ENCODE measurements at places on chromosomes 2 and 18.

GRCh38 chr18:45566025-45566740 lies 49.1 kb upstream of the SLC14A2 start:
- no peaks in the 10 kb centered on the region for H3K27me3 ChIP-seq
- H3K36me3 ChIP-seq = no peaks in the 10 kb centered on the region
- H3K4me3 ChIP-seq = no peak overlapping the region

GRCh38 chr2:183666031-183666430 lies 541.8 kb downstream of the NUP35 start:
- H3K27ac ChIP-seq = no peak overlapping the region
- H3K4me1 ChIP-seq = no peaks in the 10 kb centered on the region
- DNase-seq = no peak

DNA sequence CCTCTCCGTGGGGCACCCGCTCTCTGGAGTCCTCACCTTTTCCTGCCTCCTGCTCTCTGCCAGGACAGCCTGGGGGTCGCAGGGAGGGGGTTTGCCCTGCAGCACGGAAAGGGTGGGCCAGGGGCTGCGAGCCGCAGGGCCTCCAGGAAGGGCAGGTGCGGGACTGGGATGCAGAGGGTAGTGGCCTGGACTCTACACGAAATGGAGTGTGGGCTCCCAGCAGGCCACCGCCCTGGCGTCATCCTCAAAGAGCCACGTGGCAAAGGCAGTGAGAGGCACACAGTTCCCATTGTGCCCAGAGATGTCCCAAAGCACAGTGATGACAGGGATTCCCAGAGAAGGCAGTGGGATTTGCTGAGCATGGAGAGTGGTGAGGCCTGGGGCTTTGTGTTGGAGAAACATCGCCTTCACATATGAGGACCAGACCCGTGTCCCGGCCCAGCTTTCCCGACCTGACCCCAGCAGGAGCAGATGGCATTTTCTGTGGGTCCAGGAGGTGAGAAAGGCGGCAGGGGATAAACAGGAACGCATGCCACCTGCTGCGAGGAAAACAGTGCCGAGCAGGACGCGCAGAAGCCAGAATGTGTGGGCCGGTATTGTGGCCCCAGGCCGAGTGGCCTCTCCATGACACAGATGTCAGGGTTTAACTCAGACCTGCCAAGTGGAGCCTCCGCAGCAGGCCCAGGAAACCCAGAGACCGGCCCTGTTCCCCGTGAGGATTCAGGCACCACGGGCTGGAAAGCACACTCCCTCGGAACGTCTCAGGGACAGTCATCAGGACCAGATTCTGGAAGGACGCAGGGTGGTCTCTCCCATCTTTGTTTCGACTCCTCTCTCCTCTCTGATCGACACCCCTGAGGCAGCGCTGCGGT lies 855.5 kb upstream of the SALL3 start:
- H3K4me3 ChIP-seq = no peak overlapping the region
- H3K4me1 ChIP-seq = no peaks in the 10 kb centered on the region
- H3K27ac ChIP-seq = no peak overlapping the region
- H3K27me3 ChIP-seq = no peaks in the 10 kb centered on the region
- no peaks in the 10 kb centered on the region for H3K36me3 ChIP-seq

DNA sequence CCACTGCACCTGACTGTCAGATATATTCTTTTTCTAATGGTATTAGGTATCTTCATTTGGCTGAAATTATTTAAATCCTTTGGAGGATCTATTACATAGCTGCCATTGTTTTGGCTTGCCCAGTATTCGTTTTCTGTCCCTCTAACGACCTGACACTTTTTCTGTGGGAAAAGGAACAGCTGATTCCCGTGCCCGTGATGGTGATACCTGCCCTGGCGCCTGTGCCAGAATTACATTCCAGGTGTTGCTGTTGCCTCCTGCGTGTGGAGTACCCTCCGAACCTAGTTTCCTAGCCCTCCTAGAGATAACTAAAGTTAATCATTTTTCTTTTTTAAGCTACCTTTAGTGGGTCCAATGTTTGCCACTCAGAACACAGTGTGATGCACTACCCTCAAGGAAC lies 14.0 kb downstream of the HOXD1 start:
- no peak overlapping the region for H3K27ac ChIP-seq
- no peaks in the 10 kb centered on the region for H3K4me1 ChIP-seq
- peaks cover 18% of the 10 kb centered on the region for H3K27me3 ChIP-seq
- no peak for DNase-seq
- no peaks in the 10 kb centered on the region for H3K36me3 ChIP-seq
- H3K4me3 ChIP-seq = no peak overlapping the region

DNA sequence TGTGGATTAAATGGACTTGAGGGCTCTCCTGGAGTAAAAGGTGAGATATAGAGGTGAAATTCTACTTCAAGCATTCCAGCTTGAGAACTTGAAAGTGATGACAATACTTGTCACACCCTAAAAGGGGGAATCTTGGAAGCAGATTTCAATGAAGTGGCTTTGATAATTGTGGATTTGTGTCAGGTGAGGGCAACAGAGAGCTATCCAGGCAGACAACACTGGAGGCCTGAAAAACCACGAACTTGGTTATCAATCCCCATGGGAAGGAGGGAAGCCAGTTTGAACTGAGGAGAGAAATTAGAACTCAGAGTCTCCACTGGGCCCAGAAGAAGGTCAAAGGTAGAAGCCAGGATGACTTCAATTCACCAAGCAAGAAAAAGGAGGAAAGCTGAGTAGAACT lies 263.9 kb downstream of the FIGN start:
- H3K36me3 ChIP-seq = no peaks in the 10 kb centered on the region
- H3K4me1 ChIP-seq = no peaks in the 10 kb centered on the region
- H3K27me3 ChIP-seq = no peaks in the 10 kb centered on the region
- no peak for DNase-seq
- no peak overlapping the region for H3K4me3 ChIP-seq
- no peak overlapping the region for H3K27ac ChIP-seq

DNA sequence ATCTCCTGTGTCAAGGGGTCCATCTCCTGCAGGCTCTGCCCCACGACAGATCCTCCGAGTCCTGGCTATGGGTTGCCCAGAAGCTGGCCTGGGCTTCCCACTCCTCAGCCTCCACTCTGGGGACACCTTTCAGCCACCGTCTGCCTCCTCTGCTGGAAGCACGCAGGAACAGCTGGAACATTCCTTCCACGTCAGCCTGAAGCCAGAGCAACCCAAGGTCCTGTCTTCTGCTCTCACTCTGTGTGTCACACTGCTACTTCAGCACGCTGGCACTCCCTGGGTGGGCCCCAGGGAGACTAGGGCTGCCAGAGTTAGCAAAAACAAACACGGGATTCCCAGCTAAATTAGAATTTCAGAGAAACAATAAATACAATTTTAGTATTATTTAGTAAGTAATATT lies 148.8 kb downstream of the HRH4 start:
- H3K27ac ChIP-seq = no peak overlapping the region
- no peak overlapping the region for H3K4me3 ChIP-seq
- no peaks in the 10 kb centered on the region for H3K36me3 ChIP-seq
- H3K4me1 ChIP-seq = no peaks in the 10 kb centered on the region
- no peaks in the 10 kb centered on the region for H3K27me3 ChIP-seq
- DNase-seq = no peak

DNA sequence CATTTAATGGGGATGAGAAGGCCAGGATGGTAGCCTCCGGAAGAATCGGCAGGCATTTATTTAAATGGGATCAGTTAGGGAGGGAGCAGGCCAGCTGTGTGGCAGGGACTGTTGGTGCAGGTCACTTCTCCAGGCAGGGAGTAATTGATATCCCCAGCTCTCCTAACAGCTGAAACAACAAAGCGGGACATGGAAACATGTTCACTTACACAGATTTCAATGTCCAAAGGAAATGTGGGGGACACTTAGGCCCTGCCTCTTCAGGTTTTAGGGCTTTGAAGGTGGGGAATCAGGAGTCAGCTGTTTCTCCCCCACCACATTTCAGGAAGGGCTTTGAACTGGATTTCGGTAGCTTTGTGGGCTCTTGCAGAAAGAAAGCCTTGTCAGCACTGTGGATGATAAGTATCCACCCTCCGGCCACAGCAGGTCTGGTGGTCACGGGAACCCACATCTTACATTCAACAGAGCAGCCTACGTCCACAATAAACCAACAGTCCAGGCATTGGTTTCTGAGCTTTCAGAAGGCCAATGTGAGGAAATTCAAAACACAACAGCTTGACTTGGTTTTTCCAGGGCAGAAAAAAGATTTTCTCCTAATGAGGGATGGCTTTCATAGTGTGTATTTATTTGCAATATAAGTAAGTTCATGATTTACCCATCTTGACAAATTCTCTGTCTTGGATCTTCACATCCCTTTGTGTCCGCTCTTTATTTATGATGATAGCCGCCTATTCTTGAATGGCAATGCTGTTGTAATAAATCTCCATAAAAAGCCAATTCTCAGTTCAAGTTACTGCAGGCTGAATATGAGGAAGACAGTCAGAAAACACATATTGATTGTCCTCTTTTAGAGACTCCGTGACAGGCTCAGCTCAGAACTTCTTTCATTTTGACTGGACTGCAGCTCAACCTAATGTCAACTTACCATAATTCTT lies 96.6 kb upstream of the NRP2 start:
- H3K4me3 ChIP-seq = no peak overlapping the region
- no peaks in the 10 kb centered on the region for H3K4me1 ChIP-seq
- no peak for DNase-seq
- peaks cover 5% of the 10 kb centered on the region for H3K27me3 ChIP-seq

- DNase-seq = no peak
- no peaks in the 10 kb centered on the region for H3K36me3 ChIP-seq
These were observed 6.2 kb downstream of the ESPNL start for GRCh38 chr2:238106339-238106697.

DNA sequence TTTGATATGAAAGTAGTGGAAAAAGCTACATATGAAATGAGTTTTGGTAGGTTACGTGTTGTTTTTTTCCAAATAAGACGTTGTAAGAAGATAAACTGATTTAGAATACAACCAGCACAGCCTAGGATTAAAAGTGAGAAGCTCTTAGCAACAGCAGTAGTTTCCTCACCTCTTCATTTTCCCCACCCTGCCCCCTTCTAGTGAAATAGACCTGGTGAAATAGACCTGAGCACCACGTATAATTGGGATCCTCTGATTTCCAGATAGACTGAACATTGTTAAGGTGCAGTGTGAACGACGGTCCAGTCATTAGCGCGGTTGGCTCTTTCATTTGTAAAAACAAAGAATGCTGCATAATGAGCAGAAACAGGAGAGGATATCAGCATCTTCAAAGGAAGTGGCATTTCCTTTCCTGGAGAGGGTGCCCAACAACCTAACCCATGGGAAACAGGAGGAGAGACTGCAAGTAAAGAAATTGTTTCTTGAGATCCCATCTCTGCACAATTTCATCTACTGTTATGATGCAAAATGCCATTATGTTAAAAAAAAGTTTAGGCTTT lies 114.3 kb downstream of the FIGN start:
- no peaks in the 10 kb centered on the region for H3K27me3 ChIP-seq
- no peak overlapping the region for H3K27ac ChIP-seq
- H3K4me1 ChIP-seq = no peaks in the 10 kb centered on the region
- no peak overlapping the region for H3K4me3 ChIP-seq
- no peak for DNase-seq

GRCh38 chr18:77482190-77483085 lies 232.8 kb downstream of the GALR1 start:
- no peak overlapping the region for H3K27ac ChIP-seq
- no peak for DNase-seq
- H3K4me3 ChIP-seq = no peak overlapping the region
- no peaks in the 10 kb centered on the region for H3K27me3 ChIP-seq
- no peaks in the 10 kb centered on the region for H3K4me1 ChIP-seq
- H3K36me3 ChIP-seq = no peaks in the 10 kb centered on the region

DNA sequence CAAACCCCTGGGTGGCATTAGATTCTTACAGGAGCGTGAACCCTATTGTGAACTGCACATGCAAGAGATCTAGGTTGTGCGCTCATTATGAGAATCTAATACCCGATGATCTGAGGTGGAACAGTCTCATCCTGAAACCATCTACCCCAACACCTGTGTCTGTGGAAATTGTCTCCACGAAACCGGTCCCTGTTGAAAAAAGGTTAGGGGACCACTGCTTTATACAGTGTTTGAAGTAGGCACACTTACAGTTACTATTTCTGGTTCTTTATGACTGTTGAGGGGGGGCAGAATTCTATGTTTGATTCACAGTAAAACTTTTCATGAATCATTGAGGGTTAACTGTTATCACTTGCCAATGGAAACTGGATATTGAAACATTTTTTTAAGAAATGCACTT lies 72.0 kb downstream of the RIF1 start:
- no peak overlapping the region for H3K27ac ChIP-seq
- H3K4me3 ChIP-seq = no peak overlapping the region
- peaks cover 11% of the 10 kb centered on the region for H3K36me3 ChIP-seq
- no peaks in the 10 kb centered on the region for H3K27me3 ChIP-seq
- no peaks in the 10 kb centered on the region for H3K4me1 ChIP-seq

DNA sequence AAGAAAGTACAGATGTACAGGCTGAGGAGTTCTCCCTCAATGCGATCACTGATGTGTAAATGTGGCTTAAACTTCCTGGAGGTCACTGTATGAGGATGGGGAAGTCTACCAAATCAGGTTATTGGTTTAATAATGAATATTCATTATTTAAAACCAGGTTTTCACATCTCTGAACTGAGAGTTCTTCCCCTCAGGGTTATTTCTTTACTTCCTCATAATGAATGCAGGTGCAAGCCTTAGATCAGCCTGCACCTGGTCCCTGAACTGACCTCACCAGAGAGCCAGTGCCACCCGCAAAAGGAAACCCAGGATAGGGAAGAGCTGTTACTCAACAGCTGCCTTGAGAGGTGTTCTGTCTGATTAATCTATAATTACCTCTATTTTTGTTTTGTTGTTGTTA lies 369.0 kb downstream of the EPHA4 start:
- no peak overlapping the region for H3K4me3 ChIP-seq
- H3K27ac ChIP-seq = no peak overlapping the region
- no peak for DNase-seq
- no peaks in the 10 kb centered on the region for H3K36me3 ChIP-seq
